ENCODE measurements at places on chromosomes 4 and X. TPM values are rescaled to one million over a fixed set of nuclear protein-coding genes. Genes with fewer than 3 reads are reported as not detected.

DNA sequence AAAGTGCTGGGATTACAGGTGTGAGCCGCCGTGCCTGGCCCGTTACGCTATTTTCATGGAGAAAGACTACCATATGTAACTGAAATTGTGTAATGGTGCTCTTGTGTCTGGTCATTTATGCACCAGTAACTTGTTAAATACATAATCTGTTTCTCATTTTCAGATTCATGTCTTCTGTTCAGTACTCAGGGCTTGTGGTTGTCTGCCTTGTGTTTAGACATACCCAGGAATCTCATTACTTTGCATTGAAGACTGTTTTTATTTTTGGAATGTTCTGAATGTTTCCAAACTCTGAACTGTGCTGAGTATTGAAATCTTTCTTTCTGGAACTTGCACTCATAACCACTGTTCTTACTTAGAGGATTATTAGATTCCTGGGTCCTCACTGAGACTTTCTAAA, 52.8 kb downstream of the PDLIM5 start:
- DNase-seq: no peak

RS1 gene
- 0.17 TPM for total RNA-seq

DNA sequence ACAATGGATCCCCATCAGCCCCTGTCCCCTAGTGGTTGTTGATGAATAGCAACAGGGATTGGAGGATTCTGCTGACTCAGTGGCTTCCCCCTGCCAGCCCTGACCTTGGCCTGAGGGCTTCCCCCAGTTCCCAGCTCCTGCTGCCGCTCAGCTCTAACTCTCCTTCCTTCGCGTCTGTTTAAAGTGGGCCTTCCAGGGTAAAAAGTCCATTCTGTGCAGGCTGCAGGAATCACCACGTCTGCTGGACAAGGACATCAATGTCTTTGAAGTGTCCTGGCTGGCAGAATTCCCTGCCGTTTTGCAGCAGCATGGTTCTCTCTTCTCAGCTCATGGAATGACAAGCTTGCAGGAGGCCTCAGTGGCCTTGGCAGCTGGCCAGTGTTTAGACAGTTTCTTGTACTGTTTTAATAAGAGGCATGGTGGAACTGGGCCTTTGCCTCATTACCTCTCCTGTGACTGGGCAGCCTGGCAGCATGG, 152.5 kb upstream of the STX18 start:
- peak; percentile 42 for DNase-seq

DNA sequence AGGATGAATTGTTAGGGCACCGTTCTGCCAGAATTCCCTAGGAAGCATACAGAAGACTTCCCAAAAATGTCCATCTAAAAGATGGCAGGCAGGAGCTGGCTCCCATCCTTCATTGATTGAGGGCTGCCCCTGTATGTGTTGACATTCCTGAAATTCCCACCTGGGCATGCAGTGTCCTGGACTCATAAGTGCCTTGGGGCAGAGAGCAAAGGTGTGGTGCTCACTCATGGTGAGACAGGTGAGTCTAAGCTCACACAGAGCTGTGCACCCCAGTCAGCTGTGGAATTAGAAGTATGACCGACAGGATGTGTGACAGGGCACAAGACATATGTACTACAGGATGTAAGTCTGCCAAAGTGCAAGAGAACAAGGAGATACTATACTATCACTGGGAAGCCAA, 271.9 kb downstream of the MID1IP1 start:
- DNase-seq: no peak

- no peak for DNase-seq
Measured at GRCh38 chr4:106773076-106773905, 262.8 kb downstream of the DKK2 start.

DNA sequence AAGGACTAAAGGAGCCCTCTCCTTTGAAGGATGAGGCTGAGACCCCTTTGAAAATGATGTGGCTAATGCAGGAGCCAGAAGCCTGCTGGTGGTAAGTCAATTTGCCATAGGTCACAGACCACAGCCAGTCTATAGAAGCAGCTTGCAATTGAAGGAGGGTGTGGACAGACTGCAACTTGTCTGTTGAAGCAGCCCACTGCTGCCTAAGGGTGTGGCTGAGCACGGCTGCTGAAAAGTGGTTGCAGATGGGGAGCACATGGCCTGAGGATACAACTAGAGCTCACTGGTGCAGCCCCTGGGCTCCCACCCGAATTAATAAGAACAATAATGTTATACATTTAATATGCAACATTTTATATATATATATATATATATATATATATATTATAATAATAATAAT, 11.4 kb upstream of the EXOC1L start:
- no peak for DNase-seq

DNA sequence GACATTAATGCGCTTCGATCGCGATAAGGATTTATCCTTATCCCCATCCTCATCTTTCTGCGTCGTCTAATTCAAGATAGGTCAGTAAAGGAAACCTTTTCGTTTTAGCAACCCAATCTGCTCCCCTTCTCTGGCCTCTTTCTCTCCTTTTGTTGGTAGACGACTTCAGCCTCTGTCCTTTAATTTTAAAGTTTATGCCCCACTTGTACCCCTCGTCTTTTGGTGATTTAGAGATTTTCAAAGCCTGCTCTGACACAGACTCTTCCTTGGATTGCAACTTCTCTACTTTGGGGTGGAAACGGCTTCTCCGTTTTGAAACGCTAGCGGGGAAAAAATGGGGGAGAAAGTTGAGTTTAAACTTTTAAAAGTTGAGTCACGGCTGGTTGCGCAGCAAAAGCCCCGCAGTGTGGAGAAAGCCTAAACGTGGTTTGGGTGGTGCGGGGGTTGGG, 528 bp upstream of the FGF2 start:
- DNase-seq: no peak

GRCh38 chrX:55450259-55450658, 1.7 kb upstream of the MAGEH1 start:
- peak; percentile 17 for DNase-seq

DNA sequence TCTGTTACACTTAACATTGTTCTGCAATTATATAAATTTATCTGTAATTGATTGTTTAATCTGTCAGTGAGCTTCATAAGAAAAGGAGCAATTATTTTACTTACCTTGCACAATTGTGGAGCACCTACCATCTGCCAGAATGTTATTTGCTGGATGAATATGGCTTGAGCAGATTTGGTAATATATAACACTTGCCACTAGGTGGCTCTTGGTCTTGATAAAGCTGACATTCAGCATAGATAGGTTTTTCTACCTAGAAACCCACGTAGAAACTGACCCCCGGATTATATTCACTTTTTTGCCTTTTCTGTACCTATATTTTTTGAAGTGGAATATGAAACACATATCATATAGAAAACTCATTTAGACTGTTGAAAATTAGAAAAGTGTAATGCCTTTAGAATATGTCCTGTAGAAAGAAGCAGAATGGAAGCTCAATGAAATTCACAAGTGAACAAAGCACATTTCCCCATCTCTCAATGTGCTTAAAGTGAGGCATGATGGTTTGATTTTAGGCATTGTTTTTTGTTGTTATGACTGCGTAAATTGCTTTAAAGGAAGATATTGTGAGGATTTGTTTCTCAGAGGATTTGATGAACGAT, 9.5 kb downstream of the RBPJ start:
- DNase-seq: peak; percentile 74

RASL11B gene
- total RNA-seq: 21.2 TPM

GRCh38 chr4:150038335-150039076, 39.7 kb upstream of the DCLK2 start:
- no peak for DNase-seq

GRCh38 chr4:171186700-171187099, 626.5 kb upstream of the GALNTL6 start:
- no peak for DNase-seq

LEF1 gene
- 0.52 TPM for total RNA-seq

DNA sequence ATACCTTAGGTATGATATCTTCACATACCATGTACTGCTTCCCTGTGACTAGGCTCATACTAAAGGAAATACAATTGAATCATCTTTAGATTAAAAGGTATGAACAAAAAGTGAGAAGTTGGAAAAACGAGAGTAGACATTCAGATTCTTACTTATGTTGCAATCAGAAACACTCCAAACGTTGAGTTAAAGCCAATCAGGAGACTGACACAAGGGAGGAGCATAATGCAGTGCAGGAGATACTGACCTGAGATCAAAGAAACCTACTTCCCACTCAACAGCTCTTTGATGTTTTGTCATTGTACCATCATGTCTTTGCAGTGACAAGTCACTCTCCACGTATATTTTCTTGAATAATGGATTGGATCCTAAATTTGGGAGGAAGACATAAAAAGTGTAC, 8.9 kb upstream of the PCDH18 start:
- no peak for DNase-seq

- no peak for DNase-seq
Measured at GRCh38 chr4:4470208-4470607, 71.6 kb downstream of the STX18 start.

- DNase-seq: peak; percentile 85
Measured at GRCh38 chr4:993111-994029, at the start of gene SLC26A1. TSS of gene SLC26A1 (minus strand) at chr4:993404. CDS start at chr4:991703, 1,701 bp downstream.

DNA sequence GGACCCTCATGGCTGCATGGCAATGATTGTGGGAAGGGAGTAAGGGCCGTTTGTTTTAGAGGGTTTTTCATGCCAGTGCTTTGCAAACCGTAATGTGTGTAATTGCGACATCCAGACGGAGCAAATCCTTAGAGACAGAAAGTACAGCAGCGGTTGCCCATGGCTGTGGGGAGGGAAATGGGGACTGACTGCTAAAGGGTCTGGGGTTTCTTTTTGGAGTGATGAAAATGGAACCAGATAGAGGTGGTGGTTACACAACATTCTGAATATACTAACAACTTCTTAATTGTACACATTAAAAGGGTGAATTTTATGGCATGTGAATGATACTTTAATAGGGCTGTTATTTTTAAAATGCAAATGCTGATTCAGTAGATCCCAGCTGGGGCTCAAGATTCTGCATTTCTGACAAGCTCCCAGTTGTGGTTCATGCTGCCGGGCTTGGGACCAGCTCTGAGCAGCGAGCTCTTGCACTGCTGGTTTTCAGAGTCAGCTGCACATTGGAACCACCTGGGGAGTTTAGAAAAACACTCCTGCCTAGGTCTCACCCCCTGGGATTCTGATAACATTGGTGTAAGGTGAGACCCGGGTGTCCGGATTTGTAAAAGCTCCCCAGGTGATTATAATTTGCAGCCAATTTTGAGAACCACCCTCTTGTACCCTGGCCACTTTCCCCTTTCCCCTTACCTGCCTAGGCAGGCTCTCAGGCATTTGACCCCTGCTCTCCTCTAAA, 47.7 kb downstream of the PRPS1 start:
- peak; percentile 68 for DNase-seq

TLR1 gene
- 25.2 TPM for total RNA-seq

PPP2R2C gene
- total RNA-seq: 0.20 TPM

- no peak for DNase-seq
Measured at GRCh38 chr4:688854-689681, at the start of gene SLC49A3. TSS of gene SLC49A3 (minus strand) at chr4:689151. CDS start at chr4:689127, 24 bp downstream.

- DNase-seq: no peak
Measured at GRCh38 chr4:179766938-179767337, 2324.7 kb upstream of the AGA start.

DNA sequence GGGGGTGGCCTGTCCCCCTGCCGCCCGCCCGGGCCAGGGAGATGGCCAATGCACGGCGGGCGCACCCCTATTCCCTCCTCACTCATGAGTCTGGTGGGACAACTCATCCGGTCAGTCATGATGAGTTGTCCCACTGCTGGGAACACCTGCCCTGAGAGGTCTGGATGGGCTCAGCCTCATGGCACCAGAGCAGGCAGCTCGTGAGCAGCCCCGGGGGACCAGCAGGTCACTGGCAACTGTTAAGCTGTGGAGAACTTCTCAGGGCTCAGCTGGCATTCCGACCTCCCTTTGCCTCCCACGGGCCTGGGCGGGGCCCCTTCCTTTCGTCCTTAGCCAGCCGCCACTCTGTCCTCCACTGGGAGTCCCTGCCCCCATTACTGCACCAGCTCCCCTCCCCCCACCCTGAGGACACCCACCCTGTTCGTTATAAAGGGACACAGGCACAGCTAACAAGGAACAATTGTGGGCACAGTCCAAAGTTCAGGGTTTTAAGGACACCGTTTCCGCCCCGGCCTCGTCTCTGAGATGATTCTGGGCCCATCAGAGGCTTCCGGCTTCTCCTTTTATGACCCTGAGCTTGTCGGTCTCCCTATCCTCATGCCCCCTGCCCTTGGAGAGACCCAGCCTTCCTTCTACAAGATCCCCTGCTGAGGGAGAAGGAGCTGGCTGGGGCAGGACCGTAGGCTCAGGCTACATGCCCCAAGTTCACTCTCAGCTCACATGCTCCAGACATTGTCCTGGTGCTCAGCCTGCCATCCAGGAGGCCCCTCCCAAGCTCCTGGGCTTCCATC, 14.6 kb upstream of the KIAA0232 start:
- no peak for DNase-seq

SLC10A4 gene
- total RNA-seq: 0.20 TPM

MAGEC2 gene
- not detected for total RNA-seq

- DNase-seq: no peak
Measured at GRCh38 chr4:151055539-151055938, 40.5 kb upstream of the LRBA start.

PCDH11X gene
- not detected for total RNA-seq

RENBP gene
- total RNA-seq: 3.6 TPM

GRCh38 chr4:53551958-53552357, 39.3 kb downstream of the LNX1 start:
- DNase-seq: no peak

- no peak for DNase-seq
Measured at GRCh38 chr4:81506731-81507130, 35.0 kb upstream of the RASGEF1B start.

CCDC149 gene
- 12.5 TPM for total RNA-seq

DNA sequence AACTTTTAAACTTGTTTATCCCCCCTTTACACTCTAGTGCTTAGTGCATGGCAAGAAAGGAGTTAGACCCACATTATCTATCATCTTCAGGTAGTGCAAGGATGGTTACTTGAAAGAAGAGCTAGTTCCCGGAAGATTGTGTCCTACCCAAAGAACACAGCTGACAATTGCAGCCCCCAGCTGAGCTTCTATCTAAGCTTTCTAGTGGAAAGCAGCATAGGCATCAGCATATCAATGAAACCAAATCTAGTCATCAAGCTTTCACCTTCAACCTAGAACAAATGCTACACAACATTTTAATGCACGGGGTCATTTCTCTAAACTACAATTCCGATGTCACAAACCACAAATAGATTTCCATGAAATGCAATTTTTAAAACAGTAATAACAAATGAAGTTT, 88.9 kb upstream of the TFDP3 start:
- no peak for DNase-seq

PRSS12 gene
- total RNA-seq: 2.0 TPM

DNA sequence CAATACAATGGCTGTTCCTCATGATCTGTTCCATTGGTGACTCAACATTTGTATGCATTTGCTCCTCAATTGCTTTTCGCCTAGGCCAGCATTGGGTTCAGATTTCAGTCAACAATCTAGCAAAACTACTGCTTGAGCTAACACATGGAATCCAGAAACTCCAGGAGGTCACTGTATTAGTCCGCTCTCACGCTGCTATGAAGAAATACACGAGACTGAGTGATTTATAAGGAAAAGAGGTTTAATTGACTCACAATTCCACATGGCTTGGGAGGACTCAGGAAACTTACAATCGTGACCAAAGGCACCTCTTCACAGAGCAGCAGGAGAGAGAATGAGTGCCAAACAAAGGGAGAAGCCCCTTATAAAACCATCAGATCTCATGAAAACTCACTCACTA, 67.1 kb downstream of the RXFP1 start:
- DNase-seq: peak; percentile 6

All from renal cortical epithelial cell (primary cell).